ENCODE measurements at places on chromosomes 6 and 20.

DNA sequence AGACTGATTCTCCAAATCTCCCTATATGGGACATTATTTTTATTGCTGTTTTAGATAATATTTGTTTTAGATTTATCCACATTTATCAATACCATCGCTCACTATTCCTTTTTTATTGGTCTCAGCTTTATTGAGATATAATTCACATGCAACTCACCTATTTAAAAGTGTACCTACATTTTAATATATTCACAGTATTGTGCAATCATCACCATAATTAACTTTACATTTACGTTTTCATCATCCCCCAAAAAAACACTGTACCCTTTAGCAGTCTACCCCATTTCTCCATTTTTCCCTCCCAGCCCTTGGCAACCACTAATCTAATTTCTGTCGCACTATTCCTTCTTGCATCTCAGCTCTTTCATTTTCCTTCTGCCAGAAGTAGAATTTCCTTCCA, 110.8 kb upstream of the HDAC2 start:
- no peak for DNase-seq

GRCh38 chr6:155786528-155786927, 330.9 kb upstream of the NOX3 start:
- DNase-seq, result no peak

GRCh38 chr6:161443848-161444247, 170.0 kb upstream of the AGPAT4 start:
- DNase-seq, result no peak

DNA sequence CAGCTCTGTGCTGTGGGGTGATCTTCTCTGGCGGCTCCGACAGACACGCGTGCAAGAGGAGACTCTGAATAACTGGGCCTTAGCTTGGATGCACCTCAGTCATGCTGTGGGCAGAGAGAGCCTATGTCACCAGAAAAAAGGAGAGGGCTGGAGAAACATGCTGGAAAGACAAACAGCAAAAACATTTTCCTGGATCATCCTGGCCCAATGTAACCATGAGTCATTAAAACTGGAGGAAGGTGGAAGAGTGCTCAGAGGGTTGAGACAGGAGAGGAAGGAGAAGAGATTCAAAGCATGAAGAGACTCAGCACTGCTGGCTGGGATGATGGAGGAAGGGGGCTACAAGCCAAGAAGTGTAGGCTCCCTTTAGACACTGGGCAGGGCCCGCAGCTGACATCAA, 292.0 kb downstream of the CDH26 start:
- no peak for DNase-seq

DNA sequence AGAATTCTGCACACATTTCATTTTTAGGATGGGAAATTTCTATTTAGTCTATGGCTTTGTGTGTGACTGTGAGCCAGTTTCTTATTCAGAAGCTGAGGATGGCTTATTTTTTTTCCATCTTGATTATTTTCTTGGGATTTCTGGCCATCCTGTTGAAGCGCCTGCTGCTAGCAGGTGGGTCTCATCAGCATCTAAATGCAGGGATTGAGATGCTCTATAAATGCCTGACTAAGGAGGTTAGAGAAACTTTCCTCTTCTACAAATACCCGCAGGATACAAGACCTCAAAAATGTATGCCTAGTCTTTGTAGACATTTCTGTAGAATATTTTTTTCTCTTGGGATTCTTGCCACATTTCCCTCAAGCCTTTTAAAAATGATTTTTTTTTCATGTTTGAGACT, 138.0 kb upstream of the CCN2 start:
- DNase-seq, result no peak

GRCh38 chr20:32651537-32651936, 22.2 kb downstream of the C20orf203 start:
- no peak for DNase-seq

DNA sequence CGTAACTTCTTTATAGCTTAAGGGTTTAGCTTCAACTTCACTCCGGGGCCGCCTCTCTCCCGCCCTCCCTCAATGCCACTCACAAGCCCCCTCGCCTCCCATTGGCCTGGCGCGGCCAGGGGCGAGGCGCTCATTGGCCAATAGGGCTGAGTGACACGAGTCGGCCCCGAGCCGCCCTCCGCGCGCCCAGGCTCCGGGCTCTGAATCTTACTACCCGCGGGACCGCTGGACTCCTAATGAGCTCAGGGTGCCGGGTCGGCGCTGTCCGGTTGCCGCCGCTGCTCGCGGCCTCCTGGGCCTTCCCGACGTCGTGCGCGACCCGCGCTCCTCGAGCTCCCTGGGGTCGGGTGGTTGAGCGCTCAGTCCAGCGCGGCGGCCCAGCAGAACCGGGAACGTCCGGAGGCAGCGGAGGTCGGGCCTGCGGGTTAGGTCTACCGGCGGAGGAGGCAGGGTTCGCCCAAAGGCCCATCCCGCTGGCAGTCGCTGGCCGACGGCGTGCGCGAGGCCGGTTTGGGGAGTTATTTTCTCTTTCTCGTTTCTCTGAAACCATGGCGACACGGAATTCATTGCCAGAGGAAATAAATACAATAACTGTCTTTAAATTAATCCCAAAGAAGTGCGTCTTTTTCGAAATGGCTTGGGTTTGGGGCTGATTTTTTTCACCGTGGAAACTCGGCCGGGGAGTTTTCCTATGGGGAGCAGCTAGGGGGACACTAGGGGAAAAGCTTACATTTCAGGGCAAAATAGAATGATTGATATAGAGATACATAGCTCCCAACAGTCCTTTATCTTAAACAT, at the start of gene SIM1:
SIM1 (minus strand) TSS at position 19 of the 798 bp plus-strand sequence. CDS start 1,453 bp downstream, outside the sequence.
- no peak for DNase-seq

- DNase-seq, result no peak
Measured at GRCh38 chr6:124868481-124868880, 93.8 kb upstream of the RNF217 start.

DNA sequence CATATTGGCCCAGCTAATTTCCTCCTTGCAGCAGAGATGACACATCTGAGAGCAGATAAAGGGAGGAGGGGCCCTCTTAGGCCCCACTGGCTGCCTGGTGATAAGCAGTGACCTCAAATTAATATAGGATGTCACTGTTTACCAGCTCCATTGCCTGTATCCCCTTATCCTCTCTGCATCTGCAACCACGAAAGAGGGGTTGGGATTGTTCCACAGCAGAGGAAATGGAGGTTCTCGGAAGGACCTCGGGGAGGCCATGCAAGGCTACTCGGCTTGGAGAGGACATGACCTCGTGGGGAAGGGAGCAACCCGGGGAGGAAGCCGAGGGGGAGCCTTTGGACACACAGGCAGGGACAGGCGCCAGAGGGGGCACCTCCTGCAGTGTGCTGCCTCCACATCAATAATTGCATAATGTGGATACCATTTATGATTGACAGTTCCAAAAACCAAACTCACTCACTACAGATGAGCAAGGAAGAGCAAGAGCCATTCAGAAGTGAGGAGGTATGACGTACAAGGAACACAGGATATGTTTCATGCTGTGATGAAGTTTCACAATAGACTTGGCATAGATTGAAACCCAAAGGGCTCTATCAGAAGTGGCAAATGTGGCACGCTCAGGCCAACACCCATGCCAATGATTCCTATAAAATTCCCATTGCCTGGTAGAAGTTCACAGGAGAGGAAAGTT, 177.2 kb upstream of the RNF24 start:
- no peak for DNase-seq

DNA sequence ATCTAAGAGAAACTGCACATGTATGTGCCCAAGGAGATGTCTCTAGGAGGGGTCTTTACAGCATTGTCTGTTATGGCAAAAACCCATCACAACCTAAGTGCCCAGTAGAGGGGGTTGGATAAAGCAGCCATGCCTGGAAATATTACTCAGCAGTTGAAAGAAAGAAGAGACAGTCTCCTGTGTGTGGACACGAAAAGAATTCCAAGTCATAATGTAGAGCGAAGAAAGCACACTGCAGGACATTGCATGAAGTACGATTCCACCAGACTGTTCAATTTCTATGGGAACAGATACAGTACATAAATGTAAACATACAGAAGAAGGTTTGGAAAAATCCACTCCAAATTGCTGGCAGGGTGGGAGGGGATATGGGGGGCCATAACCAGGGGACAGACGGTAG, 7.3 kb upstream of the TGM2 start:
- no peak for DNase-seq

DNA sequence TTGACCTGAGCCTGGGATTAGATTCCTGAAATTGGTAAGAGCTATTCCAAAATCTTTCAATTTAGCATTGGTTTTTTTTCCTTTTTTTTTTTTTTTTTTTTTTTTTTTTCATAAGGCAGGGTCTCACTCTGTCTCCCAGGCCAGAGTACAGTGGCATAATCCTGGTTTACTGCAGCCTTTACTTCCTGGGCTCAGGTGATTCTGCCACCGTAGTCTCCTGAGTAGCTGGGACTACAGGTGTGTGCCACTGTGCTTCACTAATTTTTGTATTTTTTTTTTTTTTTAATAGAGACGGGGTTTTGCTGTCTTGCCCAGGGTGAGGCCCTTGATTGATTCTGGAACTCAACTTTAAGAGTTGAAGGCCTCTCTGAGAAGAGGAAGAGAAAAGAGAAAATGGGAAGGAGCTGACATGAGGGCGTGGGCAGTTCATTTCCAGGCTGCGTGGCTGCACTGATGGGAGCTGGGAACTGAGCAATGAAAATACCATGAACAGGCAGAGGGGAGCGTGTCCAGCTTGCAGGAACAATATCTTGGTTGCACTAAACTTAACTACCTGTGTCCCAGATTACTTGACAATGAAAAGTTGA, 24.6 kb downstream of the KDM1B start:
- DNase-seq, result no peak

DNA sequence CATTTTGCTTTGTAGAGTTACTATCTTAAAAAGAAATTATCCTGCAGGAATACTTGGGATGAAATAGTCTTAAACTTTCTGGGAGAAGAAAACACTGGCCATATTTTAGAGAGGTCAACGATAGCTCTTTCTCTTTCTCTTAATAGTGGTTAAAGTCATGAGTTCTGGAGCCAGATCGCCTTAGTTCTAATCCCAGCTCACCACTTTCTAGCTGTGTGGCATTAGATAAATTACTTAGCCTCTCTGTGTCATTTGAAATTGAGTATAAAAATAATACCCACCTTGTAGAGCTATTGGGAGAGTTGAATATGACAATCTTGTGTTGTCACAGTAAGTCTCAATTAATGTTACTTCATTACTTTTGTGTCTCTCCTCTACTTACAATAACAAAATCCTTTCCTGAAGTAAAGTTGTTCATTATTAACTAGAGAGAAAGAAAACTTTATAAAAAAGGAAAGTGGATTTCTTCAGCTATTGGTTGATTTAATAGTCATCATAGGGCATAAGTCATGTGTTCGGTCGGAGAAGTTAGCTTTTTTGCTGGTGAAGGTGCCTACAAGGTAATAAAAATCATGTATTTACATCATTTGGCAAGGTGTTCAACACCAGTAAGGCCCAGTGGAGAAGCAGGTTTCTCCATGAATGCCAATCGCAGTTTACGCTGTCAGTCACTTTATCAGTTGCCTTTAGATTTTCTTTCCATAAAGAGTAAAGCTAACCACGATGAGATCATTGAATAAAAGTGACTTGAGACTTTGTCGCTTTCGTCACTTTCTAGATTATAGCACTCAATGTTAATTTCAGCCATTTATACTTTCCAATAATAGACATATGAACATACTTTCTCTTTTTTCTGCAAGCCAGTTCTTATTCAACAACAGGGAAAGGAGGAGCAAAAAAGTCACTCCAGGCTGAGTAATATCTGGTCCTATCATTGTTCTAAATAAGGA, 2.0 kb downstream of the NEDD9 start:
- no peak for DNase-seq

DNA sequence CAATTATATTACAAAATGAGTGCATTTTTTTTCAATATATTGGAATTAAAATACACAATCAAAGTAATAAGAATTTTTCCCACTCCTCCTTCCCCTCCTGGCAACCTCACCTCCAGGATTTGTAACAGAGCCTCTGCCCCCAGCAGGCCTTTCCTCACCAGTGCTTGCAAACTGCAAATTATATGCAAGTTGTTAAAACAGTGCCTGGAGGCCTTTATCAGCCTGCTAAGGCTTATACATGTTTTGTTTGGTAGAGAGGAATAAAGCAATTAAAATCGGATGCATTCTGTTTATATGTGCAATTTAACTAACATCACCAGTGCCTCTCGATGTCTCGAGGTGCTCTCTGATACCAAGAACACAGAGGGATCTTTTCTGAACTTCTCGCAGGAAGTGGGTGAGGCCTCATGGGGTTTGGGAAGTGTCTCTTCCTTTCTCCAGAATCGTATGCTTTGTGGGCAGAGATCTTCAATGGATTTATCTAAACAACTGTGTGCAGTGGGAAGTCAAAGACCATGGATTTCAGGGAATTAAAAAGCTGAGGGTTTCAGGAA, 186.8 kb downstream of the CDH26 start:
- DNase-seq, result no peak

GRCh38 chr6:126880964-126881363, 237.5 kb upstream of the RSPO3 start:
- no peak for DNase-seq

GRCh38 chr6:148974351-148974750, 227.5 kb downstream of the UST start:
- no peak for DNase-seq

GRCh38 chr6:21749754-21750153, 156.2 kb downstream of the SOX4 start:
- no peak for DNase-seq

GRCh38 chr20:12159261-12159660, 241.6 kb downstream of the BTBD3 start:
- DNase-seq, result no peak

GRCh38 chr6:23728707-23729106, 397.3 kb upstream of the NRSN1 start:
- no peak for DNase-seq

DNA sequence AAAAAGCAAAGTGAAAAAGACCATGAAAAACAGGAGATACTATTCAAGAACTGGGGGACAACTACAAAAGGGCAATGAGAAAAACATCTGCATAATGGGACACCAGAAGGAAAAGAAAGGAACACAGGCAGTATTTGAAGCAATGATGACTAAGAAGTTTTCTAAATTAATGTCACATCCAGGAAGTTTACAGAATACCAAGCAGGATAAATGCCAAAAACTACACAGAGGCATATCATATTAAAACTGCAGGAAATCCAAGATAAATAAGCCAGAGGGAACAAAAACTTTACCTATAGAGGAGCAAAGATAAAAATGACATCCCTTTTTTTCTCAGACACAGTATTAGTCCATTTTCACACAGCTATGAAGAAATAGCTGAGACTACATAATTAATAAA, 193.0 kb downstream of the ERMARD start:
- DNase-seq, result no peak

All from stimulated activated naive CD4-positive, alpha-beta T cell (primary cell).